ENCODE measurements at places on chromosomes 16 and 17. TPM values are rescaled to one million over a fixed set of nuclear protein-coding genes. Genes with fewer than 3 reads are reported as not detected.

The ACSM2B gene
- total RNA-seq: not detected

The SRCIN1 gene
- not detected for total RNA-seq

The SP6 gene
- total RNA-seq: under 0.01 TPM

The CMTM1 gene
- total RNA-seq: 3.9 TPM

The QPRT gene
- 123 TPM for total RNA-seq

DNA sequence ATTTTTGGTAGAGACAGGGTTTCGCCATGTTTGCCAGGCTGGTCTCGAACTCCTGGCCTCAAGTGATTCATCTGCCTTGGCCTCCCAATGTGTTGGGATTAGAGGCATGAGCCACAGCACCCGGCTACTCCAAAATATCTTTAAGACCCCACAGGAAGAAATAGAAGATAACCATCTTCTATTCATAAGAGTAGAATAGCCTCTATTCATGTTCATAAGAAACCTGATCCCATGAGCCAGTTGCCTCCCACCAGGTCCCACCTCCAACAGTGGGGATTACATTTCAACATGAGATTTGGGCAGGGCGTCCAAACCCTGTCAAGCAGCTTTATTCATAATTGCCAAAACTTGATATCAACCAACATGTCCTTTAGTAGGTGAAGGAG, 13.9 kb upstream of the TMC7 start:
- no peak for DNase-seq

DNA sequence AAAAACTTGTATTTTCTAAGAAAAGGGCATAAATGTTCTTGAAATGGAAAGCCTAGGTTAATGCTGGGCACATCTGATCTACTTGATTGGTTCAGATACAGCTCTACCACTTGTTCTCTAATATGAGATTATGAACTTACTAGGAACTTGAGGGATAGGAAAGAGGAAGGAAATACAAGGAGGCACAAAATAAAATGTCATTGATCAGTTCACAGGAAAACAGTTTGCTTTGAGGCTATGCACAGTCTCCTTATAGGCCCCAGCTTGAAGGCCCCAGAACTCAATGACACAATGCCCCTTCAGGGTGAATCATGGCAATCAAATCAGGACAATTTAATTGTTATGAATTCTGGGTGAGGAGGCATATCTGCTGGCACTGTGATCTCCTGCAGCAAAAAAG, 27.1 kb downstream of the NXPH3 start:
- no peak for DNase-seq

DNA sequence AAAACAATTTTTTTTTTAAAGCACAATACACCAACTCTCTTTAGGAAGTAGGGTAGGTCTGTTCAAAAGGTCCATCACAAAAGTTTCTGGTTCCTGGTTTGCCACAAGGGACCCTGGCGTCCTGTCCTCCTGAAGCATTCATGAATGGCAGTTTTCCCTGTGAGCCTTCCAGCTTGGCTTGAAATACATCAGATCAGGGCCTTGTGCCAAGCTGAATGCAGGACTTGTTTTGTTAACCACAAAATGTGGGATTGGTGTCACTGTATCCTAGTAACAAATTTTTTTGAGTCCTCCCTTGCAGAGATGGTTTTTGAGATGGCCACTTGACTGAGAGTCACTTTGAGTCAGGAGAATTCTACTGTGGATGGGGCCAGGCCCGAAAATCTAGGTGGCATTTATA, 3.9 kb downstream of the GNAO1 start:
- DNase-seq: no peak

DNA sequence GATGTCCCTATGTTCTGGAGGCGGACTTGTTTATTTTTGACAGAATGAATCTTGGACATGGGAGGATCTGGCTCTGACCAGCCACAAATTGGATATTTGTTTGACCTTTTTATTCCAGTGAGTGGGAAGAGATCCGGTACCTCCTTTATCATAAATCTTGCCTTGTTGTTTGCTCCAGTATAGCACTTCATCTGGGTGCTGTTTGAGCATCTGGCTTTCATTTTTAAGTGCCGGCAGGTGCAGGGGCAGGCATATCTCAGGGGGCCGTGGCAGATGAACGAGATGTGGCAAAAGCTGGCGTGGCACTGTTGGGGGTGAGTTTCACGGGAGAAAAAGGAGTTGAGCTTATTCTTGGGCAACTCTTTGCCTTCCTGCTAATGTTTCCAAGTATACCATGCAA, 37.8 kb downstream of the MSI2 start:
- DNase-seq: no peak

GRCh38 chr16:106623-107324, 28.7 kb downstream of the MPG start:
- DNase-seq: peak; percentile 84

DNA sequence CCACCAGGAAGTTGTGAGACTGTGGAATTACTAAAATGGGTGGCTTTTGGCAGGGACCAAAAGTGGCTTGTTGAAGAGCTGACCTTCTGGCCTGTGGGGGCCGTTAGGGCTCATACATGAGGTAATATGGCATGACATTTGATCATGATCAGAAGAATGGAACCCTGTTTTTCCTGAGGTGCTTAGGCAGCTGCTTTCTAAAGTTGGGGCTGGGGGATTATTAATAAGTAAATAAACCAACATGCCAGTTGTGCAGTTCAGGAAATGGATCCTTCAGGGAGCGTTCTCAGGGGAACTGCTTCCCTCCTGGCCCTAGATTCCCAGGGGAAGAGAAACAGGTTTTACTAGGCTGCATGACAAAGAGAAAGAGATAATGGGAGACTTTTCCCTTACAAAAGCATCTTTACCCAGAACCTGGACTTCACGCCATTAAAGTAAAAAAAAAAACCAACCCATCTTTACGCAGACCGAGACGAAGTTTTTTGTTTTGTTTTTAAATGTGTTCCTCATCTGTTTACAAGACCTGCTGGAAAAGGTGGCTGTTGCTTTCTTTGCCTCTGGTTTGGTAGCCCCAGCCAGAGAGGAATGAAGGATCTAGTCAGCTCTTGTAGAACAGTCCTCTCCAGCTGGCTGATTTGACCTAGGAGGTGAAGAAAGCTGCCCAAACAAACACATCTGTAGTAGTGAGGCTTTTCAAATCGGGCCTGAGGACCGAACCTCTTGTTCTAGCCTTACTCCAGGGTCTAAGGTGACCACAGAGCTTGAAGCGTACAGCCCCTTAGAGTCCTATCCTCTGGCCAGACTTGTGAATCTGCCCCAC, 22.7 kb downstream of the YPEL2 start:
- DNase-seq: no peak

DNA sequence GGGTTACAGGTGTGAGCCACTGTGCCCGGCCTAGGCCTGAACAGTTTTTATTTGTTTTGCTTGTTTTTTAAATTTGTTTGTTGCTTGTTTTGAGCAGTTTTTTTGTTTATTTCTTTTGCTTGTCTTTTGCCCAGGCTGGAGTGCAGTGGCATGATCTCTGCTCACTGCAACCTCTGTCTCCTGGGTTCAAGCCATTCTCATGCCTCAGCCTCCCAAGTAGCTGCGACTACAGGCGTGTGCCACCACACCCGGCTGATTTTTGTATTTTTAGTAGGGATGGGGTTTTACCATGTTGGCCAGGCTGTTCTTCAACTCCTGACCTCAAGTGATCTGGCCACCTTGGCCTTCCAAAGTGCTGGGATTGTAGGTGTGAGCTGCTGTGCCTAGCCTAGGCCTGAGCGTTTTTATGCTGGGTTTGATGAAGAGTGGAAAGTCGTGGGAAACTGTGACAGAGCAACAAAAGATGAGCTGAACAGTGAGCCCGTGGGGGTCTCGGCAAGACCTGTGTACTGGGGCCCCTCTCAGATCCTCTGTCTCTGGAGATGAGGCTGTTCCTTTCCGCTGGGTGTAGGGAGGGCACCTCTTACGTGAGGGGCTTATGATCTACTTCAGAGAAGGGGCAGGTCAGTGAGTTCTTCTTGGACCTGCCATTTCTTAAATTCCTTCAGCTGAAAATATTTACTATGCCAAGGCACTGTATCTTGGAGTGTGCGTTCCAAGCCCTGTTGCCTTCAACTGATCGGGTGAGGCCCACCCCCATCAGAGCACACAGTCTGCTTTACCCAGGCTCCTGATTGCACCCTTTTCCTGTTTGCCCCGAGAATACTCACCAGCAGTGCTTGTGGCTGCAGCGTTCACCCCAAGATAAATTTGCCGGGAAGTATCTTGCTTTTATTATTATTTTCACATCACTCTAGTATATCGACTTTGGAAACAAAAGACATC, 322.1 kb downstream of the SEC14L1 start:
- DNase-seq: no peak

Data from fibroblast of villous mesenchyme (primary cell).